Activated CD4-positive, alpha-beta T cell treated with anti-CD3 and anti-CD28 coated beads, Interleukin-2, amount 50 U/mL, for 16 hours (primary cell): ENCODE measurements at places on chromosomes 3 and 15.

DNA sequence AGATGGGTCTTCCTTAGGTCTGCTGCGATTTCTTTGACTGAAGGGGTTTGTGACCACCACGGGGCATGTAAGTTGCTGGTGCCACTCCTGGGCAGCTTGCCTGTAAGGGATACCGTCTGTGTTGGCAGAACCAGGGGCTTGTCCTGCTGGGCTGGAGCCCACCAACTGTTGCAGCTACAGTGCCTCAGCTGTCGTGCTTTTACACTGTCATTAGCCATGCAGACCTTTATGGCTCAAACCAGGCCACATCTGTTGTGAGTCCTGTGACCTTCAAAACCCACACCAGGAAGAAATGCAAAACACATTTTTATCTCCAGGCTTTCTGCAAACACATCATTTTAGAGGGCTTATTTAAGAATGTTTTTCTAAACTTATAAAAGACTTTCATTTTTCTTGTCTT lies 168.7 kb downstream of the PTPRG start:
- DNase-seq: no peak

GRCh38 chr3:161409858-161410257 lies 38.5 kb upstream of the SPTSSB start:
- DNase-seq: no peak

- DNase-seq: no peak
Measured at GRCh38 chr3:66858656-66859381, 139.3 kb upstream of the KBTBD8 start.

- DNase-seq: peak; percentile 9
Measured at GRCh38 chr3:49940667-49941249, 808 bp downstream of the RBM6 start.

- no peak for DNase-seq
Measured at GRCh38 chr3:184741259-184741556, 29.3 kb upstream of the MAGEF1 start.

GRCh38 chr3:11159421-11159904 lies 5.2 kb downstream of the HRH1 start:
- no peak for DNase-seq

GRCh38 chr15:70084461-70084860 lies 13.3 kb downstream of the TLE3 start:
- peak; percentile 54 for DNase-seq

- no peak for DNase-seq
Measured at GRCh38 chr3:140315955-140316354, 361.9 kb upstream of the TRIM42 start.

DNA sequence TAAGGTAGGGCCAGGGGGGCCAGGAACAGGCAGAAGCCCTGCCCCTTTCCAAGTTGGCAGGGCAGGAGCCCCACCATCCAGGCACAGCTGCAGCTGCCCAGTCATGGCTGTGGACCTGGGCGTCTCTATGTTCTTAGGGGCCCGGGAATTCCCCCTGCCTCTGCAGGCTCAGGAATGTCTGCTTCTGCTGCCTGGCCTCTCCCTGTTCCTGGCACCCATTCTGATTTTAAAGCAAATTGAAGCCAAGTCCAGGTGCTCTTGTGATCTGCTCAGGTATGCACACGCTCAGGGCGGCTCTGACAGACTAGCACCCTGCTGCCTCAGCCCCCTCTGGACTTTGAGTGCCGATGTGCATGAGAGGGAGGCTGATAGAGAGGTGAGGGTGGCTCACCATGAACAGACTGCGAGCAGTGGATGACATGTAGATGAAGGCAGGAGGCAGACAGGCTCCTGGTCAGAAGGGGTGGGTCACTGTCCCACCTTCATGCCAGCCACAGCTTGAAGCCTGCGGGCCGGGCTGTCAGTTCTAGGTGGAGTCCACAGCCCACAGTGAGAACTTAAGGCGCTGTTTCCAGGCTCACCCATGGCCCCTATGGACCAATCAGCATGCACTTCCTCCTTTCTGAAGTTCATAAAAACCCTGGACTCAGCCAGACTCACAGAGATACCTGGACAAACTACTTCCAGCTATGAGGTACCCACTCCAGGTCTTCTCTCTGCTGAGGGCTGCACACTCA lies 747.8 kb upstream of the GBE1 start:
- DNase-seq: no peak

GRCh38 chr15:24734396-24734795 lies 58.8 kb downstream of the NPAP1 start:
- DNase-seq: no peak

- DNase-seq: peak; percentile 27
Measured at GRCh38 chr3:128487813-128488635, 5.0 kb downstream of the GATA2 start.

DNA sequence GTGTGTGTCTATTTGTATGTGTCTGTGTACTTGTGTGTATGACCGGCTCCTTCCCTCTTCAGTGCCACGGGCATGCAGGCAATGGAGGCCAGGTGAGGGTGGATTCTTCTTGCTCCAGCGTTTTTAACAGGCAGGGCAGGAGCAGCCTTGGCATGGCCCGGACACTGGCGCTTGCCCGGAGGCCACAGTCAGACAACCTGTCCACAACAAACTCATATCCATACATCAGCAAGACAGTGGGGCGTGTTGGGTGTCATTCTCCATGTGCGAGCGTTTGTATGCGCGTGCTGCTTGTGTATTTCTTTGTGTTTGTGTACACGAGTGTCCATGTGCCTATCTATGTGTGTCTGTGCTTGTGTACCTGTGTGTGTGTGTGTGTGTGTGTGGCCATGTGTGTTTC lies 29.8 kb downstream of the PTH1R start:
- no peak for DNase-seq

DNA sequence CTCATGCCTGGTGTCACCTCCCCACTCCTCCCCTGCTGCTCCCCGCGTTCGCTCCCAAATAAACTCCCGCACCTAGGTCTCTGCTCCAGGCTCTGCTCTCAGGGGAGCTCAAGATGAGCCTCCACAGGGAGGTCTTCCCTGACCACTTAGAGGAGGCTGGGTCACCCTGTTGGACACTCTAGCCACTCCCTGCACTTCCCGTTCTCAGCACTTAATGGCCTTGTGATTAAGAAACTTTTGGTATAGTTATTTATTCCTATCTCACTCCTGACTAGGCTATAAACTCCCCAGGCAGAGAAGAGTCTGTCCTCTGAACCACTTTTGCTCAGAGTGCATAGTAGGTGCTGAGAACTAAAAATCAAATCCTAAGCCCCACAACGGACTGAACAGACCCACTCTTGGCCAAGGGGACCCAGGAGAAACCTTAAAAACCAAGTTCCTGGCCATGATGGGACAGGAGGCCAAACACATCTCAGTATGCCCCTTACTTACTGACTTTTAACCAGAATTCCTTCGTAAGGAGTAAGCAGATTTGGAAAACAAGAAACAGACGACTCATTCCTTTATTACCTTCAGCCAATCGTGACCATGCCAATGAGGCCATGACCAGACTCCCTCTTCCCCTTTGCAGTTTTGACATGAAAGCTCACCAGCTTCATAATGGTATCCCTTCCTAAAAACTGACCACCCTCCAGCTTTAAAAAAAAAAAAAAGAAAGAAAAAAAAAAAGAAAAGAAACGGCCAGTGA lies 69.0 kb upstream of the HRH1 start:
- DNase-seq: no peak

DNA sequence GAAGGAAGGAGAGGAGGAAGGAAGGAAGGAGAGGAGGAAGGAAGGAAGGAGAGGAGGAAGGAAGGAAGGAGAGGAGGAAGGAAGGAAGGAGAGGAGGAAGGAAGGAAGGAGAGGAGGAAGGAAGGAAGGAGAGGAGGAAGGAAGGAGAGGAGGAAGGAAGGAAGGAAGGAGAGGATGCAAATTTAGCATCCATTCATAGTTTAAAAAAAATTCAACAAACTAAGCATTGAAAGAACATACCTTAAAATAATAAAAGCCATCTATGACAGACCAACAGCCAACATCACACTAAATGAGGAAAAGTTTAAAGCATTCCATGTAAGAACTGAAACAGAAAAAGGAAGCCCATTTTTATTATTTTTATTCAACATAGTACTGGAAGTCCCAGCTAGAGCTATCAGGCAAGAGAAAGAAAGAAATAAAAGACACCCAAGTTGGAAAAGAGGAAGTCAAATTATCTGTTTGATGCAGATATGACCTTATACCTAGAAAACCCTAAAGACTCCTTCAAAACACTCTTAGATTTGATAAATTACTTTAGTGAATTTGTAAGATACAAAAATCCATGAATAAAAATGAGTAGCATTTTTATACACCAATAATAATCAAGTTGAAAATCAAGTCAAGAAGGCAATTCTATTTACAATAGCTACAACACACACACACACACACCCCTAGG lies 52.2 kb upstream of the FXR1 start:
- no peak for DNase-seq

- DNase-seq: no peak
Measured at GRCh38 chr3:148962513-148962912, 28.8 kb upstream of the GYG1 start.

GRCh38 chr3:71512000-71512399 lies 71.5 kb downstream of the FOXP1 start:
- DNase-seq: peak; percentile 38

DNA sequence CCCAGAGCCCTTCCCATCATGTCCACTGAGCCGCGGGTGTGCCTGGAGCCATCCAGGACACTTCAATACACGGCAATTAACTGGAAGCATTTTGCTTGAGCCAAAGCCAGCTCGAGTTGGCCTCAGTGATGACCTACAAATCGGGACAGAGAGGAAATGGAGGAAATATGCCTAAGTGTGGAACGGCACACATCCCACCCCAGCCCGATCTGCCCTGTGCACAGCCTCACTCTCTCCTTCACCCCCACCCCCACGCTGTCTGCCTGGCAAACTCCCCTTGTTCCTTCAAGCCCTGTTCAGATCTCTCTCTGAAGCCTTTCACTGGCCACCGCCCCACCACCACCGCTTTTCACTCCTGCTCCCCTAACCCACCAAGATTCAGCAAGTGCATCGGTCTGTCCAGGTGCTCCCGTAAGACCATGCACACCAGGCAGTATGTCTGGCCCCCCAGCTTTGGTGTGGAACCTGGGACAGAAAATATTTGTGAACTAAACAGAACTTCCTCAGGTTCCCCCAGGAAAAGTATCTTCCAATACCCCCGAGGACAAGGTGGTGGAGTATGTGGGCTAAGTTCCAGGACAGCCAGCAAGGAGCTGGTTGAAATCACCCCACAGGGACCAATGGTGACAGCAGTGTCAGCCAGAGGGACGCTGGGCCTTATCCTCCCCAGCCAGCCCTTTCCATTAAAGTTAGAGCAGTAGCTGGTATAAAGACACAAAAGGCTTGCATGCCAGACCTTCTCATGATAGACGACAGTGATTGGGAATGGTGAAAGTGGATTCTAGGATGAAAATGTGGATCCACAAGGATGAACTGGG lies 83.7 kb downstream of the VGLL4 start:
- no peak for DNase-seq

DNA sequence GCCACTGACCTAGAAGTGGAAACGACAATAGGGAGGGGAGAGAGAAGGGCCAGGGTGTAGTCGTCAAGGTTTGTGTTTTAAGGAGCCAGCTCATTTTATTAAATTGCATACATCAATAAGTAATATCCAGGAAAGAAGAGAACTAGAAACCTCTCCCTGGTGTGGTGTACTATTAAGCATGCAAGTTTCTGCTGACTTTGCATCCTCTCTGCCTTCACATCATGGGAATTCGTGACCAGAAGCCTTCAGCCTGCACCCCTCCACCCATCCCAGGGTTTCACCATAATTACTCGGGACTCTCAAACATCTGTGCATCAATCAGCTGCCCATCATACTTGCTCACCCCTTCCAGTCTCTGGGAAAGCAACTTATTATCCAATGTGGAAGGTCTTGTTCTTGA lies 70.9 kb upstream of the UBE3A start:
- no peak for DNase-seq

DNA sequence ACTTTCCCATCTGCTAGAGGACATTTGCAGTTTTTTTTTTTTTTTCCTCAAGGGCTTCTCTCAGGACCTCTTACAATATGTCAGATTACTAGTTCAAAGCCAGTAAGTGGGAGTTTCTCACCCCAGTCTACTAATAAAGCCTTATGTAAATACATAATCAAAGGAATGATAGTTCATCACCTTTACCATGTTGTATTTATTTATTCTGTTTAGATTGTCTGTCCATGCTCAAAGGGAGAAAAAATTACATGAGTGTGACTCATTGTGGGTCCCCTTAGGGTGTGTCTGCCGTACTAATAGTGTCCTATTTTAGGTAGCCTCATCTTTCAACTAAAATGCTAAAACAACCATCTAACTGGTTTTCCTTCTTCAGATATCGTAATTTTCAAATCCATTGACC lies 917.6 kb downstream of the EPHA3 start:
- no peak for DNase-seq

GRCh38 chr3:14245248-14245639 lies 66.6 kb downstream of the LSM3 start:
- DNase-seq: no peak

GRCh38 chr15:76932135-76932966 lies 802 bp downstream of the RCN2 start:
- DNase-seq: no peak

- DNase-seq: no peak
Measured at GRCh38 chr3:14465425-14465824, 63.0 kb downstream of the SLC6A6 start.

DNA sequence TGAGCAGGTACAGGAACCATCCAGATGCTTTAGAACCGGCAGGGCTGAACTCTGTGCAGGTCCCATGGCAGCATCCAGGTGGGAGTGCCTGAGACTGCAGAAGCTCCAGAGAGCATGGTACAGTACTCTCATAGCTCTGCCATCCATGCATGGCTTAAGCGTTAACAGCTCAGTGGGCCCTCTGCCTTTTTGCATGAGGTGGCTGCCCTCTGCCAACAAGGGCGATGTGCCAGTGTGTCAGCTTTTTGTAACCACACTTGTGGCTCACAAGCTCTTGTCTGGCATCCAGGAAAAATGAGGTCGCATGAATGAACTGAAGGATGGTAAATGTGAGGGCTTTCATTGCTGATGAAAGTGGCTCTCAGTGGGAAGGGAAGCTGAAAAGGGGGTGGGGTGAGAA lies 950.1 kb downstream of the DIPK2A start:
- DNase-seq: no peak

DNA sequence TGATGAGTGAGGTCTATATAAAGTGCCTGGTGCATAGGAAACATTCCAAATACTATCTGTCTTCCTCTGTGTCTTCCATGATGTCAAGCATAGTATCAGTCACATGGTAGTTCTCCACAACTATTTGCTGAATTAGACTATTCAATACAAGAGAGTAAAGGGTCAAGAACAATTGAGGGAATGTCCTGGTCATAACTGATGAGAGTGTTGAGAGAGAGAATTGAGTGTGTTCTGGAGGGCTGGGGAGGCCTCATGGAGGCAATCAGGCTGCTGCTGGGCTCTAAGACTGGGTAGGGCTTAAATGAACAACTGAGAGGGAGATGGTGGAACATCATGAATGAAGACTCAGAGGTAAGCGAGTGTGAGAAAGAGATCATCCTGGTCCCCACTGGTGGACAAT lies 433.7 kb upstream of the ONECUT1 start:
- no peak for DNase-seq

GRCh38 chr15:41278319-41278718 lies 47.3 kb downstream of the CHP1 start:
- no peak for DNase-seq

- DNase-seq: no peak
Measured at GRCh38 chr3:144221761-144222160, 250.1 kb downstream of the DIPK2A start.
